ENCODE measurements at places on chromosomes 3 and 15. TPM values are rescaled to one million over a fixed set of nuclear protein-coding genes. Genes with fewer than 3 reads are reported as not detected.

TLR9 gene
- not detected for total RNA-seq

MORC1 gene
- not detected for total RNA-seq

DPPA2 gene
- total RNA-seq, result 9.3 TPM

SPCS1 gene
- 187 TPM for total RNA-seq

EIF4E3 gene
- total RNA-seq, result 9.7 TPM

ADIPOQ gene
- not detected for total RNA-seq

GHRL gene
- not detected for total RNA-seq

AMOTL2 gene
- 96.2 TPM for total RNA-seq

LRRC2 gene
- total RNA-seq, result 7.1 TPM

PRR23E gene
- not detected for total RNA-seq

DZIP1L gene
- 11.4 TPM for total RNA-seq

ST8SIA2 gene
- total RNA-seq, result 2.0 TPM

PGBD4 gene
- 0.66 TPM for total RNA-seq

RASL12 gene
- 20.1 TPM for total RNA-seq

GRK7 gene
- not detected for total RNA-seq

CCR3 gene
- total RNA-seq, result not detected

LARP6 gene
- total RNA-seq, result 22.4 TPM

C2CD4A gene
- total RNA-seq, result 0.19 TPM

ANKRD34C gene
- not detected for total RNA-seq

IMPG2 gene
- total RNA-seq, result not detected

FOXL2NB gene
- 10.0 TPM for total RNA-seq

PIERCE2 gene
- 3.8 TPM for total RNA-seq
